ENCODE measurements at places on chromosomes 5 and 9.

- no peak for DNase-seq
Measured at GRCh38 chr5:112196584-112196983, 222.5 kb downstream of the EPB41L4A start.

- DNase-seq, result no peak
Measured at GRCh38 chr5:51582871-51583394, 199.7 kb downstream of the ISL1 start.

DNA sequence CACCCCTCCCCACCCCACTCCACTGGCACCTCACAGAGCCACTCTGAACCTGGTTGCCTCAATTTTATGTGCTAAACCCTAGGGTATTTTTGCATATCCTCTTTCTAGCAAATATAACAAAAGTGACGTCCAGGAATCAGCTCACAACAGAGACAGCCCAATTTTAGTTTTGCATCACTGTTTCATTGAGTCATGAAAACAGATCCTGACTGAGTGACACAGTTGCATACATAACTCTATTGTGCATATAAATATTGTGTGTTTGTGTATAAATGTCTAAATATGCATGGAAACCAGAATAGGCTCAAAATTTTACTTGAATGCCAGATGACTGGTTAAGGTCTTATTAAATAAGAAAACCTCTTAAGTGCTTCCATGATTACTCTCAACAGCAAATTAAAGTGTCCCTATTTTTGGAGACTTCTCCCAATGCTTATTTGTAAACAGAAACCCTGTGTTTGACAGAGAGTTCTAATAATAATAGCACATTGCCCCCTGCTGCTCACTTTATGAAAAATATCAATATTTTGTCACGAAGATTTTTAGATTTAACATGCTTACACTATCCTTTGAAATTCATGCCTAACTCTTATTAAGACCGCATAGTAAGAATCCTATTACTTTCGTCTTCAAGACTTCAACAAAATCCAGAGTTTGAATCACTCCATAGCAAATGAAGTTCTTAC lies 75.5 kb upstream of the PRRC1 start:
- no peak for DNase-seq

DNA sequence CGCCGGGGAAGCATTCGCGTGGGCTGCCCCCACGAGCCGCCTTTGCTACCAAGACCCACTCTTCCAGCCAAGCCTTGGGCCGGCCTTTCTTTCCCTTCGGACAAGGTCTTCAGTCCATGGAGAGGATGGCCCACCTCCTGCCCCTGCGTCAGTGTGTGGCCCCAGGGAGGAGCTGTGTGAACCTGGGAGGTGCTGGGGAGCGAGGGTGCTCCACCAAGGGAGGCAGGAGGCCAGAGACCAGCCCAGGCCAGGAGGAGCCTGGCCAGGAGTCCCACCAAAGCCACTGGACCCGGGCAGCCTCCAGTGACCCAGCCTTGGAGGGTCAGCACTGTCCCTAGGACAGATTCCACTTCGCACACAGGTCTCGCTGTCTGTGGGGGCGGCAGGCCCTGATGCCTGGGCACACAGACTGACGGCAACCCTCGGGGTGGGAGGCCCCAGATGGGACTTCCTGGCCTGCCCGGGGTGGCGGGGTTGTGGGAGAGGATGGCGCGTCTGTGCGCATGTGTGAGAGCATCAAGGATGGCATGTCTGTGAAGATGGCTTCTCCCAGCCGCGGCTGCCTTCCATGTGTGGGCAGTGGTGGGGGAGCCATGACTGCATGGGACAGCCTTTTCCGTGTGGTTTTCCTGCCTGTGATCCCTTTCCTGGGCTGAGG lies 113.3 kb upstream of the LPCAT1 start:
- no peak for DNase-seq

- no peak for DNase-seq
Measured at GRCh38 chr5:90131383-90132133, 278.0 kb downstream of the CETN3 start.

DNA sequence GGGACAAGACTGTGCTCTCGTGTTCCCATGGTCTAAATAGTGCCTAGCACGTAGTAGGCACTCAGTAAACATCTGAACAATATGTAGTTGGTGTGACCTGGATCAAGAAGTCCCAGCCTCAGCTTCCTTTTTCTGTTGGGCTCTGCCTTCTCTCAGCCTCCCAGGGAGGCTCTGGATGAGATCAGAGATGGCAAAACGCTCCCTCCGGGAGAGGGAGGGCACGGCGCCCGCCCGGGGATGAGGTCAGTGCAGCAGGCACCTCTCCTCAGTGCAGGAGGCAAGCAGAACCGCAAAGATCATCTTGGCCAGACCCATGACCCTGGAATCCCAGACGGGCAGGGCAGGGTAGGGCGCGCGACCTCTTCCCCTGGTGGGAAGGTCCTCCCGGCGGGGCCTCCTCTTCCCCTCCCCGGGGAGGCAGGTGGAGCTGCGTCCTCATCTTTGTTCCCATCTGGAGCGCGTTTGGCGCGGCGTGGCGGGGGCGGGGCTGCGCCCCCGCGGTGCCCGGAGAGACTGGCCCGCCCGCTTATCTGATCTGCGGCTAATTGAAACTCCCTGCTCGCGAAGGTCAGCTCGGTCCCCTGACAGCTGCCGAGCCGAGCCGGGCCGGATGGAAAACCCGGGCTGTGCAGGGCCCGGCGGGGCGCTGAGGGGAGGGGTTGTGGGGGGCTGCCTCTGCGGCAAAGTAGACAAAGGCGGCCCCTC lies 60.9 kb downstream of the CXXC5 start:
- no peak for DNase-seq

- DNase-seq, result no peak
Measured at GRCh38 chr5:6348476-6349000, 29.8 kb downstream of the MED10 start.

DNA sequence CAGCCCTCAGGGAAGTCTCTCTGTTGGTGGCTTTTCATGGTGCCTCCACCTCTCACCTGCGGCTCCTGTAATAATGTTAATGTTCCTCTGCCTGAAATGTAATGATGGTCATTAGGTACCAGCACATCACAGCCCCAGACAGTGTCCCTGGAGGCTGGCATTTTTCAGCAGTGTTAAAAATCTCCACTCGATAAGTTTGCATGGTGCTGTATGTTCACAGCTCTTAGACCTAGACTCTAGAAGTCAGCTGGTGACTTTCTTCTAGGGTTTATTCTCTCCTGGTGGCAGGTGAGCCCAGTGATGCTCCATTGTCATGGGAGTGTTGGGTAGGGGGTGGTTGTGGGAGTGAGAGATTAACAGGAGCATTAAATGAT lies 53.1 kb downstream of the GPR107 start:
- DNase-seq, result no peak

Measured in pulmonary artery endothelial cell (primary cell).